ENCODE measurements at places on chromosomes 5 and 9. TPM values are rescaled to one million over a fixed set of nuclear protein-coding genes. Genes with fewer than 3 reads are reported as not detected.
A peak's percentile ranks its signal among the peaks of the same experiment; 100 is the strongest.

ADAMTS19 gene
- not detected for total RNA-seq

PCA3 gene
- total RNA-seq = not detected

NDUFS6 gene
- 39.6 TPM for total RNA-seq

HNRNPAB gene
- 98.4 TPM for total RNA-seq

DNA sequence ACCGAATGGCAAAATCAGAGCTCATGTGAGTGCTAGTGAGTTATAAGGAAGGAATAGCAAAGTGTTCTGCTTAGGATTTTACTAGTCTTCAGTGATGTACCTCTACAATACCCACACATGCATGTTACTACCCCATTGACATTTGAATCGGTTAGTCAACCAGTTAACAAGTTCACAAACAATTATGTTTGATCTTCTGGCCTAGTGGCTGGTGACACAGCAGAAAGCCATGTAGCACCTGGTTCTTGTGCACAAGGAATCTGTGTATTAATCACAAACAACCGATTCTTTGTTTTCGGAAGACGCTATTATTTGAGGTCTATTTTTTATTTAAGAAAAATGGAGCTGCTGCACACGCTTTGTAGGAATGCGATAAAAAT lies 41.9 kb downstream of the NTRK2 start:
- no peak for DNase-seq
- H3K4me1 ChIP-seq = no peaks in the 10 kb centered on the region
- H3K27me3 ChIP-seq = no peaks in the 10 kb centered on the region
- no peak overlapping the region for H3K4me3 ChIP-seq
- H3K36me3 ChIP-seq = no peaks in the 10 kb centered on the region

GRCh38 chr9:81474792-81475191 lies 214.6 kb downstream of the TLE1 start:
- DNase-seq = no peak
- no peak overlapping the region for H3K4me3 ChIP-seq
- no peaks in the 10 kb centered on the region for H3K27me3 ChIP-seq
- H3K4me1 ChIP-seq = no peaks in the 10 kb centered on the region
- H3K27ac ChIP-seq = no peak overlapping the region

DNA sequence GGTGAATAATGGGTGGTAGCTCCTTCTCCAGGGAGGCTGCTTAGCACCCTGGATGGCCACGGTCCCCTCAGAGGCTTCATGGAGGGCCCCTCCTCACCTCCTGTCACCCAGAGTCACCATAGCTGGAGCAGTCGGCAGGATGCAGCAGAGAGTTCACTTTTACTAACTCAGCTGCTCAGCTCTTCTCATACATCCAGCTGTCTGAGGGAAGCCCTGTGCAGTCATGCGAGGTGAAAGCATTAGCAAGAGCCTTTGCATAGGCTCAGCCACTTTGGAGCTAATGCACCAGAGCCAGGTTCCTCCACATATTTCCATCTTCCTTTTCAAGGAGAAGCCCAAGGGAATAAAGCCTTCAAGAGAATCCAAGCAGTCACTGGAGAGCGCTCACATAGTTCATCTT lies 499.2 kb downstream of the BNC2 start:
- no peak for DNase-seq
- H3K27ac ChIP-seq = no peak overlapping the region
- H3K27me3 ChIP-seq = no peaks in the 10 kb centered on the region
- no peaks in the 10 kb centered on the region for H3K4me1 ChIP-seq
- no peaks in the 10 kb centered on the region for H3K36me3 ChIP-seq

DNA sequence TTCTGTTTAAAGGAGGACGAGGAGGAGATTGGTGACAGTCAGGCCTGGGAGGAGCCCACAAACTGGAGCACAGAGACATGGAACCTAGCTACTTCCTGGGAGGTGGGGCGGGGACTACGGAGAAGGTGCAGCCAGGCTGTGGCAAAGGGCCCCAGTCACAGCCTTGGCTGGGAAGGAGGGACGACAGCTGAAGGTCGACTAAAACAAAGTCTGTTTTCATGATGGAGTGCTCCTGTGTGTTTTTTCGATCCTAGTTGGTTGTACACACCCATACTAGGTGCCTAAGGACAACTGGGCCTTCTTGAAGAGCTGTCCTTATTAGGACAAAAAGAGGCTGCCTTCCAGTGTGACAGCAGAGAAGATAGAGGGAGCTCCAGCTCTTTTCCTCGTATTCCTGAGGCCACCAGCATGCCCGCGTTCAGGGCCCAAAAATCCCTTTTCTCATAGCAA lies 2.9 kb downstream of the CCDC107 start:
- DNase-seq = no peak
- no peaks in the 10 kb centered on the region for H3K27me3 ChIP-seq
- H3K4me1 ChIP-seq = peaks cover 57% of the 10 kb centered on the region
- peaks cover 4% of the 10 kb centered on the region for H3K36me3 ChIP-seq
- peak overlapping the region; percentile 98 for H3K27ac ChIP-seq

DNA sequence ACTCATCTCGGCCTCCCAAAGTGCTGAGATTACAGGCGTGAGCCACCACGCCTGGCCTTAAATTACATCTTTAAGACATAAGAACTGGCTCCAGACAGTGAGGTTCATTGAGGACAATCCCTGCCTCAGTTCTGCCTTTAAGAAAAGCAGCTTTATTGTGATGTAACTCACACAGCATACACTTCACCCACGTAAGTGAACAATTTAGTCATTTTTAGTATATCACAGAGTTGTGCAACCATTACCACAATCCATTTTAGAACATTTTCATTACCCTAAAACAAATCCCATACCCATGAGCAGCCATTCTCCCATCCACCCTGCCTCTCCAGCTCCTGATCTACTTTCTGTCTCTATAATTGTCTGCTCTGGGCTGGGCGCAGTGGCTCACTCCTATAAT lies 24.0 kb upstream of the LTC4S start:
- no peak for DNase-seq
- H3K4me3 ChIP-seq = no peak overlapping the region
- peaks cover 23% of the 10 kb centered on the region for H3K4me1 ChIP-seq
- H3K27me3 ChIP-seq = no peaks in the 10 kb centered on the region

DNA sequence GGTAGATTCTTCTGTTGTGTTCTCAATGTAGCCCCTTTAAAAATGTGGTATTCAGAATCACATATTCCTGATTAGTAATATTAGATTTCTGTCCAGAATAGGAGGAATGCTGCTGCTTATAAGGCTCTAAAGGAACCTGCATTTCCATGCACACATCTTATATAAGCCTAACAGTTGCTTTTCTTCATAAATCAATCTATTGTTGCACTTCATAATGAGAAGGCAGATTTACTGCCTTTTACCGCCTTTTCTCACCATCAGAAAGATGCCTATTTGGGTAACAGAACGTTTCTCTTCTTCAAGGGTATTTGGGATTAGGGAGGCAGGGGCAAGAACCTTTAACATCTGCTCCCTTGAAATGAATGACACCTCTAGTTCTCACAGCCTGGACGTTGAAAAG lies 243.4 kb downstream of the MLLT3 start:
- H3K27ac ChIP-seq = no peak overlapping the region
- H3K27me3 ChIP-seq = no peaks in the 10 kb centered on the region
- no peak overlapping the region for H3K4me3 ChIP-seq
- H3K4me1 ChIP-seq = no peaks in the 10 kb centered on the region
